Endothelial cell of umbilical vein (primary cell): ENCODE measurements at places on chromosomes 12 and 14.

DNA sequence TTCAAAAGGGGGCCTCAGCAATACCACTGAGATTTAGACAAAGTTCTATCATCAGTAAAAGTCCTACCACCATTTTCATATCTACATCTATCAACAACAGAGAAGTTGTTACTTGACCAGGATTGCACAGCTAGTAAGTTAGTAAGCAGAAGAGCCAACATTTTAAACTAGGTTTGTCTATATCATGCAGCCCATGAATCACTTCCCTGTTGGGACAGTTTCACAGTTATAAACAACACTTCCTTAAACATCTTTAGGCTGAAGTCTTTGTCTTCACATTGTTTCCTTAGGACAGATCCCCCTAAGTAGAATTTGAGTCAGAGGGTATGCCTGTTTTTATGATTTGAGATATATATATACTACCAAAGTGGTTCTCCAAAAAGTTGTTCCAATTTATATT is 68.5 kb downstream of the DAO start:
- no peak for DNase-seq

DNA sequence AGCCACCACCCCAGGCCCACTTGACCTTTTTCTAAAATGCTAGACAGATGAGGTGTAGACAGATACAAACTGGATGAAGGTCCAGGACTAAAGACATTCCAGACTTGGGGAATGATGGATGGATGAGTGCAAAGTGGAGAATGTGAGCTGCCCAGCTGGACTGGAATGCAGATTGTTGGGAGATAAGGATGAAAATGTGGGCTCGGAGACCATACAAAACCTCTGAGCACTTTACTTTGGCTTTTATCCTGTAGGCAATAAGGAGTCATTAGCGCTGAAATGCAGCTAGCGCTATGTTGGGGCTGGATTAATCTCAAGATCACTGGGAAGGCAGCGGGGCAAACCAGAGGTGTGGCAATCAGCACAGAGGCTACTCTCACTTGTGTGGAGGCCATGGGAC is 64.7 kb upstream of the GNPNAT1 start:
- no peak for DNase-seq

DNA sequence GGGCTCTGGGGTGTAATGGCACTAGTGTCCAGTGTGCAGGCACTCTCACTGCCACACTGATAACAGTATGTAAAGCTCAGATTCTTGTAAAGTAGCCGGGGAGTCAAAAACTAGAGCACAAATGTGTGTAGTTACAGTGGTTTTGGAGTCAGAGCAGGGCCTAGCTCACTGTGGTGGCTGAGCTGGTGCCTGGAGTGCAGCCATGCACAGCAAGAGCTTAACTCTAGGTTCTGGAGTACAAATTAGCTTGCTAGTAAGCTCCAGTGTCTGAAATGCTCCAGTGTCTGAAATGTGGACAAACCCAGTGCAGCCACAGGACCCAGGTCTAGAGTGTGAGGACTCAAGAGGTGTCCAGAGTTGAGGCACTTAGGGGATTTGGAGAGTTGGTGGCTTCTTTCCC is 149.2 kb downstream of the MSRB3 start:
- DNase-seq: no peak

GRCh38 chr14:44895716-44896115 is 66.0 kb downstream of the KLHL28 start:
- DNase-seq: no peak

DNA sequence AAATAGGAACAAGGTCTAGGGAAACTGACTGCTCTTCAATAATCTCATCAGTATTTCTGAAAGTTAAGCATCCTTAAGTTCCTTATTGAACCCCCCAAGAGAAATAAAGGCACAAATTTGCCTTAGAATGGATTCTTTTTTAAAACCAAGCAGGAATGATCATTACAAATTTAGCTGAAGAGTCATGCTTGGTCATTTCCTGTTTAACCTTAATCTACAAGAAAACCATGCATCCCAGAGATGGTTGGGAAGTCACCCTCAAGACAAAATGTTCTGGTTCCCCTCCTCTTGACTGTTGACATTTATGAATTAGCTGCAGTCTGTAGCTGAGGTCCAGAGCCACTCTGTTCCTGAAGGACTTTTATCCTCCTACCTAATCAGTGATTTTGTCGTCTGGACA is 291.8 kb upstream of the G2E3 start:
- DNase-seq: no peak

DNA sequence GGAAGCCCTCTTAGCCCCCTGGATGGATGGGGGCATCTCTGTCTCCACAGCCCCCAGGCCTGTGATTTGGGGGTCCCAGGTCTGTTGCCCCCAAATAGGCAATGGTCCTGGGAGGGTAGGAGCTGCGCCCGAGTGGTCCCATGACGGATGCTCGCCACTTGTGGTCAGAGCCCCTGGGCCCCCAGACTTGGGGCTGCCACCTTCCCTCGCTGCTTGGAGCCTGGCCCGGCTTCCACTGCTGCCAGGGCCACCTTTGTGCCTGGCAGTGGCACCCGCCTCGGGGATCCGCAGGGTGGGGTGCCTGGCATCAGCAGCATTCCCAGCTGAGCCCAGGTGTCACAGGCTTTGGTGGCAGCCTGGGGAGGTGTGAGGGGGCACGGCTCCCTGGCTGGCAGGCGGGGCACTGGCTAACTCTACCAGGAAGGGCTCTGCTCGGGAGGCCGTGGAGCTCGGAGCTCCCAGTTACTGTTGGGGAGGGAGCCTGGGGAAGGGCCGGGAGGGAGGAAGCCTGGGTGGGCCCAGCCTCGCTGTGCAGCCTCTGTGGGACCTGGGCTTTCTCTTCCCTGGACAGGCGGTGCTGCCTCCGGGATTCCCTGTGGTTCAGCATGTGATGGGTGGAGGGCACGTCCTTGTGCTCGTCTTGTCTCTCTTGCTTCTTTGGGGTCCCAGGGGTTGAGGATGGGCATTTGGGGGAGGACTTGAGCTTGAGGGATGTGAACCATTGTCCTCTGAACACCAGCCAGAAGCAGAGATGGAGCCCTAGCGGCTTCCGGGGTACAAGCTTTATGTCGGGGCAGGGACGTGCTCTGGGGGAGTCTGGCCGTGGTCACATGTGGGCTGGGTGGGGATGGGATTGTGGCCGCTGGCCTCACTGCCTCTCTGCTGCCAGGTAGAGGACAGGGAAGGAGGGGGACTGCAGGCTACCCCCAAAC is 5.4 kb downstream of the KIF26A start:
- DNase-seq: no peak

DNA sequence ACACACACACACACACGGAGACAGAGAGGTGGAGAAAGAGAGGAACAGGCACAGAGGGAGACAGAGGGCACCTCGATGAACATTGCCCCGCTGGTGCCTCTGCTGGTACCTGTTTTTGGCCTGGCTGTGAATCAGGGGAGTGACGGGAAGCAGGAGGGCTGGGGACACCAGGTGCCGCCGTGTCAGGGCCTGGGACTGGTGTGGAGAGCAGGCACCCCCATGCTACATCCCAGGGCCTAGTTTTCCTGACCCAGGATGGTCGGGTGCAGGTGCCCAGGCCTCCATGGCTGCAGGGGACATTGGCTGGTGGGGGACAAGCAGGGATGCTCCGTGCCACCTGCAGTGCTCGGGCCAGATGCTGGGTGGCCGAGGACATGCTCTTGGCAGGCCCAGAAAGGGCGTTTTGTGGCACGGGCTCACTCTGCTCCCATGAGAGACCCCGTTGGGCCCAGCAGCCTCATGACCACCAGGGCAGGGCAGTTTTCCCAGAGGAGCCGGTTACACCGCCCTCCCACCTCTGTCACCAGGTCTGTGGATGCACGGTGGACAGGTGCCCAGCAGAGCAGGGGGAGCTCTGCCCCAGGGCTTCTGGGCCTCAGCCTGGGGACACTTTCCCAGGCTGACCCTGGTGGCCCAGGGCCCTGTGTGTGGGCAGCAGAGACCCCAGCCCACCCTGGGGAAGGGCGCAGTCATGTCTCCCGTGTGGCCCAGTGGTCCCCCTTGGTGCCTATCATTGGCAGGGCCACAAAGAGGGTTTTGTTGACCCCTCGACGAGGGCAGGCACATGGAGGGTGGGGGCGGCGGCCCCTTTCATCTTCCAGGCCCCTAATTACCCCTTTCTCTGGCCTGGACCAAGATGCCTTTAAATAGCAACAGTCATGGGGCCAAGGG is 207.5 kb upstream of the RTL1 start:
- no peak for DNase-seq

- DNase-seq: no peak
These were observed 14.3 kb downstream of the SLC17A8 start for GRCh38 chr12:100371146-100371545.

DNA sequence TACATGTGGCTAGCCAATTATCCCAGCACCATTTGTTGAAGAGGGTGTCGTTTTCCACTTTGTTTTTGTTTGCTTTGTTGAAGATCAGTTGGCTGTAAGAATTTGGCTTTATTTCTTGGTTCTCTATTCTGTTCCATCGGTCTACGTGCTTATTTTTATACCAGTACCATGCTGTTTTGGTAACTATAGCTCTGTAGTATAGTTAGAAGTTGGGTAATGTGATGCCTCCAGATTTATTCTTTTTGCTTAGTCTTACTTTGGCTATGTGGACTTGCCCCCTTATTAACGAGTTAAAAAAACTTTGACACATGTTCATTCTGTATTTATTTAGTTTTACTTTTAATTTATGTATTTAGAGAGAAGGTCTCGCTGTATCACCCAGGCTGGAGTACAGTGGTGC is 120.4 kb downstream of the ADCK1 start:
- no peak for DNase-seq

GRCh38 chr12:3607039-3607720 is 116.2 kb downstream of the PRMT8 start:
- no peak for DNase-seq

DNA sequence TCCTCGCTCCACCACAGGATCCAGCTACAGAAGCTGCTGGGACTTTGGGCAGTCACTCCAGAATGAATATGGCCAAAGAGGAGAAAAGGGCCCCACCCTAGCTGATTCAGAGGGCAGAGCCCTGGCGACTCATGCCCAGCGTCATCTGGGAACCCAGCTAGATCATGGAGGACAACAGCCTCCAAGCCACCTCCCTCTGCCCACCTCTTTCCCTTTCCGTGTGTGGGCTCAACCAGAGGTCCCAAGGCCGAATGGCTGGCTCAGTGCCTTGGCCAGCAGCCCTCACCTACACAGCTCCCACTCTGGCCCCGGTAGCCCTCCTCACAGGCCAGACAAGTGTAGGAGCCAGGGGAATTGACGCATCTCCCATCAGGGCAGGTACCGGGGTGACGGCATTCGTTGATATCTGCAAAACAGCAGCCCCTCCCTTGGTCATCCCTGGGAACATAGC is 17.4 kb downstream of the ISCA2 start:
- peak; percentile 15 for DNase-seq

DNA sequence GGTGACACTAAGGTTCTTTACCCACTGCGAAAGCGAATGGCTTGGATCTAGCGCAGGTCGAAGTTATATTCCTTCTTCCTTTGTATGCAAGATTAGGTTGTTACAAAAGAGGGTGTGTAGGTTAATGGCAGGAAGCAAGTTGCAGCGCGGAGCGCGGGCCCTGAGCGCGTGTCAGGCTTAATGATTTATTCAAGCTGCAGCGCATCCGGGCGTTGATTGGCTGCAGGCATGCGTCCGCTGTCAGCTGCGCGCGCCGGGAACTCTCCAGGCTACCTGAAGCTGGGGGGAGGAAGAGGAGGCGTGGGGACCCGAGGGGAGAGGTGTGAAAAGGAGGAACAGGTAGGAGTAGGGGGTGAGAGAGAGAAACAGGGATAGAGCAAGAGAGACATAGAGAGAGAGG is 7.4 kb downstream of the ASCL1 start:
- no peak for DNase-seq

DNA sequence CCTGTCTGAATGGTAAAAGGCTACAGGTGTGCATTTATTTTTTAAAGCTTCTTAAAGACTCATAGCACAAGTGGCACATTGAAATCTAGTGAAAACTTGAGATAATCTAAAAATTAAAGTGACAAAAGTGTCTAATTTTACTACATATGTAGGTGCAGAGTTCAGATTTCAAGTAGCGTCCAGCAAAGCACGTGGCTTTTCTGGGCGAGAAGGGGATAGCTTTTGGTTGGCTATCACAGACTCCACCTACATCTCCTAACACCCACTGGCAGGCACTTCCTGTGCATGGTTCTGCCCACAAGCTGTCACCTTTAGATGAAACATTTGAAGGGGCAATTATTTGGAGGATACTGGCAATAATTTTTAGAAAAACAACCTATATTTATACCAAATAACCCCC is 1.9 kb upstream of the PITPNM2 start:
- no peak for DNase-seq

- no peak for DNase-seq
These were observed 150.3 kb upstream of the AVPR1A start for GRCh38 chr12:63301311-63301710.

GRCh38 chr14:67934087-67934486 is 114.5 kb downstream of the RAD51B start:
- peak; percentile 89 for DNase-seq
